T-helper 1 cell treated with Interleukin-12 subunit alpha and Interleukin-12 subunit beta and Interleukin-4 antibody, amounts not matched to agents 30 ng/mL and 1 ng/mL, for 36 hours (primary cell): ENCODE measurements at places on chromosomes 12 and 14. TPM values are rescaled to one million over a fixed set of nuclear protein-coding genes. Genes with fewer than 3 reads are reported as not detected.

NUP107 gene
- total RNA-seq, result 79.2 and 93.6 TPM in 2 replicates

SMCO2 gene
- 1.4 and 1.8 TPM in 2 replicates for total RNA-seq

BRMS1L gene
- 4.5 and 4.7 TPM in 2 replicates for total RNA-seq

GIT2 gene
- total RNA-seq, result 139 TPM in 2 replicates

HCAR3 gene
- 0.15 and 0.27 TPM in 2 replicates for total RNA-seq

B4GALNT1 gene
- 4.3 and 4.5 TPM in 2 replicates for total RNA-seq

EDDM3A gene
- not detected in 2 replicates for total RNA-seq

TSHR gene
- total RNA-seq, result 3.6 and 4.4 TPM in 2 replicates

METTL17 gene
- 90.7 and 96.3 TPM in 2 replicates for total RNA-seq

LALBA gene
- total RNA-seq, result not detected in 2 replicates

LIN7A gene
- total RNA-seq, result 0.96 and 1.5 TPM in 2 replicates

ADAM20 gene
- total RNA-seq, result 0.51 and 0.56 TPM in 2 replicates

CTSG gene
- total RNA-seq, result not detected in 2 replicates

LRP1-AS gene
- not detected in 2 replicates for total RNA-seq

KCNK10 gene
- total RNA-seq, result not detected in 2 replicates

KCNMB4 gene
- 0.15 TPM in 2 replicates for total RNA-seq

GLT1D1 gene
- total RNA-seq, result 0.22 and 0.56 TPM in 2 replicates

CEBPE gene
- total RNA-seq, result 0.34 TPM in 1 of 2 replicates, not detected in the other

ZDHHC22 gene
- total RNA-seq, result not detected in 2 replicates

TIGAR gene
- 14.2 and 17.2 TPM in 2 replicates for total RNA-seq

ANKRD33 gene
- total RNA-seq, result not detected in 2 replicates

ABCB9 gene
- 4.9 and 7.1 TPM in 2 replicates for total RNA-seq

RAPGEF3 gene
- total RNA-seq, result 0.56 and 1.1 TPM in 2 replicates

GDF11 gene
- total RNA-seq, result 16.6 and 17.3 TPM in 2 replicates

MYF5 gene
- not detected in 2 replicates for total RNA-seq

GLS2 gene
- 0.63 and 1.2 TPM in 2 replicates for total RNA-seq

RTN1 gene
- not detected in 2 replicates for total RNA-seq

VRTN gene
- not detected in 2 replicates for total RNA-seq

GALNT8 gene
- 1.1 and 1.6 TPM in 2 replicates for total RNA-seq
